ENCODE measurements at places on chromosomes 7 and 10.

DNA sequence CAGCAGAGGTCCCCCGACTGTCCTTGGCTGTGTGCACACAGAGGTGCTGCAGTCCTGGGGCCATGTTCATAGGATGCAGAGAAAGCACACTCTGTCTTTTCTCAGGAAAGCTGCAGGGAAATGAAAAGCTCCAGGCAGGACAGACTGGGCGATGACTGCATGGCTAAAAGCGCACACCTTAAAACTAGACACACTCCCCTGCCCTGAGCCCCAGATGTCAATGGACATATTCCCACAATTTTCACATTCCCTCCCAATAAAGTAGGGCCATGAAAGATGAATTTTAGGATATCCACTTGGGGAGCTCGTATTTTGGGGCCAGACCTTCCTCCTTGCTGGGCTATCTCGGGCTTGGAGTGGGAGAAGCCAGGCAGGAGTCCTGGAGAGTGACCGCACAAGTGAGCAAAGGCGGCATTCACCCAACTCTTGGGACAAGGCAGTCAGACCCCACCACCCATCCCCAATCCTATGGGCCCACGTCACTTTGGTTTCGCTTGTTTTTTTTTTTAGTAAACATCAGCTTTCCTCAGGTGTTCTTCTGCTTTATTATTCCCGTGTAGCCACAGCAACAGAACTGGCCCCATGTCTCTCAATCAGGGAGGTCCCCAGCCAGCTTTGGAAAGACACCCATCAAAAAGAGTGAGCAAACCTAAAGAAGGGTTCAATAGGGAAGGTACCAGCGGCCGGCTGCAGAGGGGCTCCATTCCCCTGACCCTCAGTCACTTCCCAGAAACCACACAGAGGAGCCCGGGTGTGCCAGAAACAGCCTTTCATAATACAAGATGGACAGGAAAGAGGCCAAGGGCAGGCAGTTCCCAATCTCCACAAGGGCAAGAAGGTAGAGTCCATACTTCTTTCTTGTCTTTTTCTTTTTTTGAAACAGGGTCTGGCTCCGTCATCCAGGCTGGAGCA, 12.7 kb downstream of the GPRIN2 start:
- no peak for DNase-seq

GRCh38 chr7:47991270-47991669, 11.9 kb upstream of the HUS1 start:
- DNase-seq = no peak

GRCh38 chr7:47427051-47427643, 154.8 kb downstream of the TNS3 start:
- DNase-seq = no peak

DNA sequence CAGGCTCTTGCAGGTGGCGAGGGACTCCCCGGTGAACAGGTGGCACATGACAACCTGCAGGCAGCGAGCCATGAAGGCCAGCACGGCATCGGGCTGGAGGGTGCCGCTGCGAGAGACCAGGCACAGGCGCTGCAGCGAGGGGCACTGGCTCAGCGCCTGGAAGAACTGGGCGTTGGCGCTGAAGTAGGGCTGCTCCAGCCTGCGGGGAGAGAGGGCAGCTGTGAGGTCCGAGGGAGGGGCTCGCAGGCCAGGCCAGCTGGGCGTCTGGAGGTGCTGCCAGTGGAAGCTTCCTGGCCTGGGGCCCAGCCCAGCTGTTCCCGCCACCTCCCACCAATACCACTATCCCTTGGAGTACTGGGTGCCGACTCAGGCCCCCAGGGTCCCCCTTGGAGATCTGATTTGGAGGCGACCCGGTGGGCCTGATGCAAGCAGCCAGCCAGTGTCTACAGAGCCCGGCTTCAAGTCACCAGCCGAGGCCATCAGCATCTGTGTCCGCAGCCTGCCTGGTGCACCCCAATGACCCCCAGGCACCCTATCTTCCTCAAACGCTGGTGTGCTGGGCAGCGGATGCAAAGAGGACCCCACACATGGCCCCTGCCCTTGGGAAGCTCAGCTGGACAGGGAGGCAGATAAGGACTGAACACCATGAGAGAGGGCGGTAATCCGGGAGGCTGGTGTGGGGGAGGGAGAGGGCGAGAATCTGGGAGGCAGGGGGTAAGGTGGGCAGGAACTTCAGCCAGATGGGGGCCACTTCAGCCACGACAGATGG, 67.8 kb upstream of the TNRC18 start:
- peak; percentile 57 for DNase-seq

DNA sequence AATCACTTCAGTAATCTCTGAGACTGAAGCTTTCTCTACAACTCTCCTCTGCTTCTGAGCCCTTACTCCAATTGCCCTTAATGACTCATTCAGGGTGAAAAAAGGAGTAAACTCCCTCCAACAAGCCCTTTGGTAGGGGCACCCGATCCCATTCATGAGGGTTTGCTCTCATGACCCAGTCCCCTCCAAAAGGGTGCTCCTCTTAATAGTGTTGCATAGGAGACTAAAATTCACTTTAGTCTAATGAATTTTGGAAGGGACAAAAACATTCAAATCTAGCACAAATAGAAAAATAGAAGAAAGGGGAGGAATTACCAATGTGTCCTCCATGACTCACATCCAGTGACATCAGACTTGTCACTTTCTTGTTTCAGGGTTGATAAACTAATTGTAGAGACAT, 66.2 kb upstream of the CCNY start:
- no peak for DNase-seq

DNA sequence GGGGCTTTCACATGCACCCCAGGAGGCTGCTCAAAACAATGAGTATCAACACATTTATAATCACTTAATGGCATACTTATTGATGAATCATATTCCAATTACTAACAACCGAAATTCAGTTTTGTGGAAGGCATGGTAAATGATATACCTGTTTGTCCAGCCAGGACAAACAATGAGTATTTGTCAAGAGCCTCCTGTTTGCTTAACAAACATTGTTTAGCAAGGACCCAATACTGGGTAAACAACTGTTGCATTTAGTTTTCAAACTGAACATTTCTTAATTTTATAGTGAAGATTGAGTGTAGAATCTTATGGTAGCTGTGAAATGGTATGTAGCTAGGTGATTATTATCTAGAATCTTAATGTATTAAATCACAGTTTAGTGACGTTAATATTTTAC, 473.7 kb downstream of the ATRNL1 start:
- DNase-seq = peak; percentile 68

DNA sequence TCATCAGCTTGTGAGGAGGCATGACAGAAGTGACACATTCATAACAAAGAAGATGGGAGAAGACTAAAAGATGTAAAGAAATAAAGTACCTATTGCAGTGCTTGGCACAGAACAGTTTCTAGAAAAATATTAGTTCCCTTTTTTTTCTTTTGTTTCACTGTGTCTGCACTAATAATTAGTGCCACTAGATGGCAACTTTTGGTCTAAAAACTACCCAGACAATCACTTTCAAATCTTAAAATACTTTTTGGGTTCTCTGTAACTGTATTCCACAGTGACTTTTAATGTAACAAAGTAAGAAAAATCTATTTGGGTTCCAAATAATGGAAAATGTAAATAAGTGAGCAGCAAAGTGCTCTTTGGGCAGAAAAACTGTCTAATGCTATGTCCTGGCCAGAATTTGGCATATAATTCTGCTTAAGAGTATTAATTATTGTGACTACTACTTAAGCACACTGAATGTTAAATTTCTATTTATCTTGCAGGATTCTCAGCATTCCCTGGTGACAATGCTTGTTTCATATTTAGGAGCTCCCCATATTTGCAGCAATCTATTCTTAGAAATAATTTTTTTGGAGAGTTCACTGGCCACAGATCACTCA, 134.8 kb upstream of the KIF5B start:
- DNase-seq = no peak

DNA sequence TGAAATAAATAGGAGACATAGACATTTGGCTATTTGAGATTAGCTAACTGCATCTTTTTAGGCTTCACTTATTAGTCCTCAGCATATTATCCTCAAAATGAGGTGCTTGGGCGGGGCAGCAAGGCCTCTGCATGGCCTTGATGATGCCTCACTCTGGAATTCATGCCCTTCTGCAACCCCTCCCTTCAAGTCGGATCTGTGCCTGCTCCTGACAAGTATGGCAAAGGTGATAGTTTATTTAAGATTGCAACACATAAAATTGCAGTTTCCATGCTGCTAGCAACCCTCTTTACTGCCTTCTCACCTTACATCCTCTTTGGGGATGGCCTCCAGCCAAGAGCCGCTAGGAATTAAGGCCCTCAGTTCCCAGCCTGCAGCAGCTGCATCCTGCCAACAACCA, 241.3 kb upstream of the ADARB2 start:
- no peak for DNase-seq

DNA sequence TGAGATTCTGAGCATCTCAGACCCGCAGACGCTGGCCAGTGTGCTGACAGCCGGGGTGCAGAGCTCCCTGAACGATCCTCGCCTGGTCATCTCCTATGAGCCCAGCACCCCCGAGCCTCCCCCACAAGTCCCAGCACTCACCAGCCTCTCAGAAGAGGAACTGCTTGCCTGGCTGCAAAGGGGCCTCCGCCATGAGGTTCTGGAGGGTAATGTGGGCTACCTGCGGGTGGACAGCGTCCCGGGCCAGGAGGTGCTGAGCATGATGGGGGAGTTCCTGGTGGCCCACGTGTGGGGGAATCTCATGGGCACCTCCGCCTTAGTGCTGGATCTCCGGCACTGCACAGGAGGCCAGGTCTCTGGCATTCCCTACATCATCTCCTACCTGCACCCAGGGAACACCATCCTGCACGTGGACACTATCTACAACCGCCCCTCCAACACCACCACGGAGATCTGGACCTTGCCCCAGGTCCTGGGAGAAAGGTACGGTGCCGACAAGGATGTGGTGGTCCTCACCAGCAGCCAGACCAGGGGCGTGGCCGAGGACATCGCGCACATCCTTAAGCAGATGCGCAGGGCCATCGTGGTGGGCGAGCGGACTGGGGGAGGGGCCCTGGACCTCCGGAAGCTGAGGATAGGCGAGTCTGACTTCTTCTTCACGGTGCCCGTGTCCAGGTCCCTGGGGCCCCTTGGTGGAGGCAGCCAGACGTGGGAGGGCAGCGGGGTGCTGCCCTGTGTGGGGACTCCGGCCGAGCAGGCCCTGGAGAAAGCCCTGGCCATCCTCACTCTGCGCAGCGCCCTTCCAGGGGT, 703 bp downstream of the RBP3 start:
- no peak for DNase-seq

GRCh38 chr10:33355274-33355673, 20.8 kb upstream of the NRP1 start:
- DNase-seq = no peak

DNA sequence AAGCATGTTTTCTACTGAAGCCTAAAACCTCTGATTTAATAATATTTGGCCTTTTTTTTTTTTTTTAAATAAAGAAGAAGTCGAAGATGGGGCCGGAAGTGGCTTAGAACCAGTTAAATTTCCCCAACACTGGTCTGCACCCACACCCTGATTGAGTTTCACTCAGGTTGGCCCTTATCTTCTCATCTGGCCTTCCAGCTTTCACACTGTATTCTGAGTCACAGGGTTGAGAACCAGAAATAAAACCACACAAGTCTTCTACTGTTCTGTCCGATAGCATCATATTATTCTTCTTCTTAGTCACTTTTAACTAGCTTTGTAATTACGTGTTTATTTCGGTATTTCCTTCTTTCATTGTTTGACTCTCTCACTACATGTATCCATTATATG, 9.9 kb downstream of the ZNF365 start:
- no peak for DNase-seq

GRCh38 chr7:149716932-149717307, 56.5 kb downstream of the ZNF467 start:
- no peak for DNase-seq

DNA sequence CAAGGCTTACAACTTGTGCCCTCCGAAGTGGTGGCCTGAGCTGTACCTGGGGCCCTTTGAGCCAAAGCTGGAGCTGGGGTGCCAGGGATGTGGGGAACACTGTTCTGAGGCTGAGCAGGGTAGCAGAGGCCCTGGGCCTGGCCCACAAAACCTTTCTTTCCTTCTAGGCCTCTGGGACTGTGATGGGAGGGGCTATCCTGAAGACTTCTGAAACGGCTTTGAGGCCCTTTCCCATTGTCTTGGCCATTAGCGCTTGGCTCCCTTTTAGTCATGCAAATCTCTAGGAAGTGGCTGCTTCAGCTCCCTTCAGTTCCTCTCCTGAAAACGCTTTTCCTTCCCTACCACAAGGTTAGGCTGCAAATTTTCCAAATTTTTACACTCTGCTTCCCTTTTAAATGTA, 16.8 kb upstream of the CRYGN start:
- DNase-seq = no peak

DNA sequence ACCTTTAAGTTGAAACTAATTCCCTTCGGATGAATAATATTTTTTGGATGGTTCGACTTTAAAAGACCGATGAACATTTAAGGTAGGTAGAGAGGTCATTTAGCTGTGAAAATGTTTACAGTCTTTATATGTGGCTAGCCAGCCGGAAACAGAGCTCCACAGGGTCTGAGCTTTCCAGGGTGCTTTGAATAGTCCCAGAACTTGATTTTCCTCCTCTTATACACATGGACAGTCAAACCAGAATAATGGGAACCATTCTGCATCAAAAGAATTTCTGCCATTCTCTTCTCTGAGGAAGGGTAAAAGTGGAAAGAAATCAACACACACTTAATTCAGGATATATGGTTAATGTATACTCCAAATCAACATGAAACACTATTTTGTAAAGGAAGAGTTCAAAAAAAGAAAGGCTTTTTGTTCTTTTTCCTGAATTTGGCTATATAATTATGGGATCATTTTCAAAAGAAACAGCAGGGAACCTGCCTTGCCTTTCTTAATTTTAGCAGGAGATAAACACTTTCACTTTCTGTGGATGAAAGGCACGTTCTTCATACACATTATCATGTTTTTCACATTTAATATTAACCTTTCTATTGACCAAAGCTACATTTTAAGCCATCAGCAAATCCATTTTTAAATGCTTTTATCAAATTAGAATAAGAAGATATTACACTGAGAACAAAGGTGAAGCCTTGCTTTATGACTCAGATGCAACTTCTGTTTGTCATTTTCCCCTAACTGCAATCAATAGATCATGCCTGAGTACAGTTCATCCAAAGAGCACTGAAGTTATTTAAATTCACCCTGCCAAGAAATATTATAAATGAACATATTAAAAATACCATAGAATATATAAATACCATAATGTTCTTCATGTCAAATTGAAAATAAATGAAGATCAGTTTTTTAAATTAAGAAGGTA, 307.3 kb downstream of the THSD7A start:
- DNase-seq = no peak

GRCh38 chr7:94031865-94032264, 27.7 kb upstream of the BET1 start:
- no peak for DNase-seq

GRCh38 chr10:127449490-127449889, 99.6 kb upstream of the NPS start:
- peak; percentile 22 for DNase-seq

- DNase-seq = no peak
These were observed 3.7 kb downstream of the KCND2 start for GRCh38 chr7:120276720-120277119.
